ENCODE measurements at places on chromosomes 12 and 14.

DNA sequence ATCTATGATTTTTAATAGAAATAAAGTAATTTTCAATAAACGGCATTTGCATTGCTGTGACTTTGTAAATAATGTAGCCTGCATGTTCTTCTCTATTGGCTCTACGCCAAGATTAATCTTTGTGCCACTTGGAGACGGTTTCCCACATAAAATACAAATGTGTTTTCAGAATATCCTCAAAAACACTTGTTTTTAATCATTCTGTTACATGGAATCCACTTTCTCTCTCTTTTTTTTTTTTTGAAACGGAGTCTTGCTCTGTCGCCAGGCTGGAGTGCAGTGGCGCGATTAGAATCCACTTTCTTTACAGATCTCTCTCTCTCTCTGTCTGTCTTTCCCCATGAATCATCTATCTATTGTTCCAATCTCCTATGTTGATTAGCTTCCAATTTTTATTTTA, 22.8 kb upstream of the SSPN start:
- no peak for DNase-seq

DNA sequence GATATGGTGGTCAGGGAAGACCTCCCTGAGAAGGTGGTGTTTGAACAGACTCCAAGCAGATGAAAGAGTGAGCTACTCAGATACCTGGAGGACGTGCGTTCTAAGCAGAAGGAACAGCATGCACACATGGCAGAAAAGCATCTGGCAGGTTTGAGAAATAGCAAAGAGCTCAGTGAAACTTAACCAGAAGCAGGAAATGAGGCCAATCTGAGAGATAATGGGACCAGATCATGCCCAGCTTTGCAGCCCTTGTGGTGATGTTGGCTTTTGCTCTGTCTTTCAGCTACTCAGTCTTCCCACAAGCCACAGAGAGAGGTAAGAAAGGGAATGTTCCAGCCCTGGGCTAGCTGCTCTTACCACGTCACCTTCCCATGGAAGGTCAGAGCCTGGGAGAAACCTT, 176.3 kb upstream of the GSC start:
- no peak for DNase-seq

DNA sequence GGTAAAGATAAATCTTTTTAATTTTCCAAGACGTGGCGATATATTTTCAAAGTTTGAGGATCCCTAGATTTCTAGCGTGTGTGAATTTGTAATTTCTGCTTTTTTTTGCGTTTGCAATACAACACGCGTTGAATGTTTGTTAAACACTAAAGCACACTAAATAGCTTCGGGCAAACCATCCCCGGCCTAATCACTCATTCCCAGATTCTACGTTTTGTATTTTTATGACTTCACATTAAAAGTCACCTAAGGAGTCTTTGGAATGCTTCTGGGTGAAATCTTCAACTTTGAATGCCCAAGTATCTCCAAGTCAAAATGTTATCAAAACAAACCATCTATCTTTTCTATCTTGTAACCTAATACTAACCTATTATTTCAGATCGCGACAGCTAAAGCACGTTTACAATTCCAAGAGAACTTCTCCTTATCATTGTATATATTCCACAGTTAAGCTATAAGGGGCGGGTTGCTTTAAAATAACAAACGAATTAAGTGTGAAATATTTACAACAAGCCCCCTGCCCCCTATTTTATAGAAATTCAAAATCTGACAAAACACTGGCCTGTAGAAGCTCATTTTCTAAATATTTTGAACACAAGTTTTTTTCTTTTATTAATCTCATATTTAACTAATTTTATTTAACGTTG, 1.1 kb downstream of the ALX1 start:
- no peak for DNase-seq

- DNase-seq = no peak
These were observed 151.5 kb downstream of the PRKCH start for GRCh38 chr14:61472801-61473376.

DNA sequence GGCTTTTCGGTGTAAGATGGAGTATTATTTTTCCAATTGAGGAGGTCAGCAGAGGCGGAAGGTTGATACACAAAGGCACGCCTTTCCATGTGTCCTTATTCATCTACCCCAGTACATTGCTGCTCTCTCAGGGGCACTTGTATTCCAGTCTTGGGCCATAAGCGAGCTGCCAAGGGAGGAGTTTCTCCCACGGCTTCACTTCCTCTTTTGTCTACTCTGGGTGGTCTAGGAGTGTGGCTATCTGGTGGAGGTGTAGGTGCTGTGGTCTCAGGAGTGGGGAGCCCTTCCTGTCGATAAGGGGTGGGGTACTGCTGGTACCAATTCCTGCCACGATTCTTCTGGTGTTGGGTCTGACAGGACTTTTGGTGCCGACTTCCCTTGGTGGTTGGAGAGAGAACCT, 73.4 kb downstream of the GAS2L3 start:
- no peak for DNase-seq

- DNase-seq = no peak
These were observed 335.5 kb downstream of the ALG10 start for GRCh38 chr12:34357791-34358190.

DNA sequence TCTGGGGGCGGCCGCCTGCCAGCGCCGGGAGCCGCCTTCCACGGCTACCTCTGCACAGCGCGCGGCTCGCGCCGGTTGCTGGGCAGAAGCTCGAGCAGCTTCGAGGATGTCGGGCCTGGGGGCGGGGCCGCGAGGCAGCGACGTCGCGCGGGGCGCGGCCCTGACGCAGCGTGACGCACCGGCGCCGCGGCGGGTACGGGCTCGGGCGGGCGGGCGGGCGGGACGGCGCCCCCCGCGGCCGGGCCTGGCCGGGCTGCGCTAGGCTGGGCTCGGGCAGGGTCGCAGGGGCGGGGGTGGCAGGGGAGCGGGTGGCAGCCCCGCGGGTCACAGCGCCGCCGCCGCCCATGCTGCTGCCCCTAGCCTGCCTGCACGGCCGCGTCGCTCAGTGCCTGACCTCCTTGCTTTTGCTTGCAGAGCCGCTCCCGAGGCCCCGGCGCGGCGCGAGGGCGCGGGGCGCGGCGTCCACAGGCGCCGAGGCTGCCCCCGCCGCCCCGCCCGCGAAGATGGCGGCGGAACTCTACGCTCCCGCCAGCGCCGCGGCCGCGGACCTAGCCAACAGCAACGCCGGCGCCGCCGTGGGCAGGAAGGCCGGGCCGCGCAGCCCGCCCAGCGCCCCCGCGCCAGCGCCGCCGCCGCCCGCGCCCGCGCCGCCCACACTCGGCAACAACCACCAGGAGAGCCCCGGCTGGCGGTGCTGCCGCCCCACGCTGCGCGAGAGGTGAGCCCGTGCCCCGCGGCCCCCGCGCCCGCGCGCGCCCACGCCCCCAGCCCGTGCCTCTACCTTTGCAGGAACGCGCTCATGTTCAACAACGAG, at the start of gene BTBD6:
Gene BTBD6, plus strand, starts transcription at position 166 of the 814 bp plus-strand sequence. Its CDS starts 179 bp downstream, at position 345.
- DNase-seq = peak; percentile 92

DNA sequence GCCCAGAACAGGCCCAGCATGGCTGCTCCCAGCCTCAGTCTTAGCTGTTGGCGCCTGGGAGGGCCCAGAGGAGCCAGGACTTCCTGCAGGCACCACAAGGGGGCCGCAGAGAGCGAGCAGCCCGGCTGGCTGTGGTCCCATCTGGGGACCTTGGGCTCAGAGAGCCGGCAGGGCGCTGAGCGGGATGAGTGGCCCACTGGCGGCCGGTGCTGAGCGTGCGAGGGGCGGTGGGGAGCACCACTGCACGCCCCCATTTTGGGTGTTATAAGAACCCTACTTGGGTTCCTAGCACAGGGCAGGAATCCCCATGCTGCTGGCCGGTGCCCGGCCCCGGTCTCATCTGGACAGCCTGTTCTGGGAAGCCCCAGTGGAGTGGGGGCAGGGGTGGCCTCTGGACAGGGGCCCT, 25.9 kb upstream of the CRIP2 start:
- DNase-seq = peak; percentile 76

DNA sequence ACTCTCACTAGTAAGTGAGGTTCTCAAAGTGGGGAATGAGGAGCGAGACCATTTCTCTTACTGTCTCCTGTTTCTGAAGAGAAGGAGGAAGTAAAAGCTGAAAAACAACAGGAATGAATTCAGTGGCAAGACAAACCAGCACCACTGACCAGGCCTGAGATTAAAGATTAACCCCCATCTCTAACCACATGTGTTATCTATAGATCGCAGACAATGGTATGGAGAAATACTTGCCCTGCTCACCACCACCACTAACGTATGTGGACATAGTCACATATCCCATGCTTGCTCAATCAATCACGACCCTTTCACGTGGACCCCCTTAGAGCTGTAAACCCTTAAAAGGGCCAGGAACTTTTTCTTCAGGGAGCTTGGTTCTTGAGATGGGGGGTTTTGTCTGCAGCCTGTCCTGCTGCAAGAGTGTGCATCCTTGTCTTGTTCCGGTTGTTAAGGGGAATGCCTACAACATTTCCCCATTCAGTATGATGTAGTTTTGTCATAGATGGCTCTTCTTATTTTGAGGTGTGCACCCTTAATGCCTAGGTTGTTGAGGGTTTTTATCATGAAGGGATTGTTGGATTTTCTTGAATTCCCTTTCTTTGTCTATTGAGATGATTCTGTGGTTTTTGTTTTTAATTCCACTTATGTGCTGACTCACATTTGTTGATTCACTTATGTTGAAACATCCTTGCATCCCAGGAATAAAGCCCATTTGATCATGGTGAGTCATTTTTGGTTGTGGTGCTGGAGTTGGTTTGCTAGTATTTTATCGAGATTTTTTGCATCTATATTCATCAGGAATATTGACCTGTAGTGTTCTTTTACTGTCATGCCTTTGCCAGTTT, 698.8 kb upstream of the LMO3 start:
- DNase-seq = no peak

GRCh38 chr14:95197551-95197950, 40.2 kb upstream of the DICER1 start:
- DNase-seq = peak; percentile 75

GRCh38 chr14:51784466-51784865, 75.9 kb upstream of the GNG2 start:
- DNase-seq = no peak

DNA sequence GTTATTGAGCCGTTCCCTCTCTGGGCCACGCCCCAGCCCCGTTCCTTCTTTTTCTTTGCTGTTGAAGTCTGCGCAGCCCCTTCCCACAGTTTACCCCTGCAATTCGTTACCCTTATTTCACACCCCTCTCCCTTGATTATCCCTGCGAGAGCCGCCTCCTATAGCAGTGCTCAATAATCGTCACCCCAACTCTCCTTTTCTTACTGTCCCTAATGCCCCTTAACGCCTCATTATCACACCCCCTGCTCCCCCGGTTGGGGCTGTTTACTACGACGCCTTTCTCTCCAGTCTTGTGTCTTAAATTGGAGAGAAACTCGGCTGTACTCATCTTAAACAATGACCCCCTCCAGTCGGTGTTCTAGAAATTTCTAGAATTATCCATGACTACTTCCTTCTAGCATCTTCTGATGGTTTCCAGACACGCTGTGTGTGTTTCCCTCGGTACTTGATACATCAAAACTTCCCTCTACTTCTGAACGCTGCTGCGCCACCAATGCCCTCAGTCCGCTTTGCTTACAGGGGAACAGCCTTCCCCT, 713 bp upstream of the FBXL14 start:
- DNase-seq = no peak

DNA sequence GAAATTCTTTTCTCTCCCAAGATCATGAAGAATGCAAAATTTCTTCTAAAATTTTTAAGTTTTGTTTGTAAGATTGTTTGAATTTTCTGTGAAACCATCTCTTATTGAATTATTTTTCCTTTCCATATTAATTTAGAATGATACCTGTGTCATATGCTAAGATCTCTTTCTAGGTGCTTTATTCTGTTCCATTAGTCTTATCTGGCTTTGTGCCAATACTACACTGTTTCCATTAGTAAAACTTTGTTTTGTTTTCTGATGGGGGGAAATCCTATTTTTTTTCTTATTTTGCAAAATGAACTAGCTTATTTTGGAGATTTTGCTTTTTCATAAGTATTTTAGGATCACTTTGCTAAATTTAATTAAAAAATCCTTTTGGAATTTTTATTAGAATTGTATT, 193.9 kb downstream of the FUT8 start:
- no peak for DNase-seq

GRCh38 chr12:2949411-2949810, 9.8 kb upstream of the TEAD4 start:
- no peak for DNase-seq

GRCh38 chr14:90760591-90761316, 55.5 kb downstream of the TTC7B start:
- peak; percentile 25 for DNase-seq

- DNase-seq = no peak
These were observed 86.7 kb downstream of the CHGA start for GRCh38 chr14:93009471-93010129.

DNA sequence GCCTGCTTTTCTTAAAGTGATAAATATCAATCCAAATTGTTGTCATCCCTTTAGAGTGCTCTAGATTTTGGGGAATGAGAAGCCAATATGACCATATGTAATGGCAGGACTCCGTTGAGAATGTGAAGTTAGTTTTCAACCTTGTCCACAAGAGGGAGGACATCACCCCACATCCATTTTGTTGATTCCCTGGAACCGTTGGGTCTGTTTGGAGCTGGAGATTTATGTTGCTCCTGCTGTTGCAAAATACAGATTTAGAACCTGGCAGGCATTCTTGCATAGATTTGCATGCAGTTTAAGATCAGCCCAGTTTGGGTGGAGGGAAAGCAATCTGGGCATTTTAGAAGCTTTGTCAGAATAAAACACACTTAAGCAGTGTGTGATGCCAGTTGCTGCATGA, 620.1 kb downstream of the NRXN3 start:
- DNase-seq = no peak

GRCh38 chr12:110741341-110742095, 1.2 kb downstream of the PPP1CC start:
- no peak for DNase-seq

GRCh38 chr14:60721326-60722106, 2.6 kb downstream of the SIX4 start:
- peak; percentile 76 for DNase-seq

GRCh38 chr14:35223927-35224326, 68.3 kb upstream of the PSMA6 start:
- DNase-seq = no peak

- DNase-seq = no peak
These were observed 46.8 kb downstream of the IQSEC3 start for GRCh38 chr12:113347-113746.

- no peak for DNase-seq
These were observed 177.5 kb upstream of the TMTC1 start for GRCh38 chr12:29961231-29961630.

GRCh38 chr12:89208661-89209096, 143.6 kb downstream of the DUSP6 start:
- DNase-seq = no peak

- DNase-seq = no peak
These were observed 311.9 kb downstream of the DAD1 start for GRCh38 chr14:22276913-22277816.

- DNase-seq = no peak
These were observed 27.8 kb downstream of the HSPB8 start for GRCh38 chr12:119206348-119207062.

- no peak for DNase-seq
These were observed 686.7 kb upstream of the TBX3 start for GRCh38 chr12:115370650-115371049.

DNA sequence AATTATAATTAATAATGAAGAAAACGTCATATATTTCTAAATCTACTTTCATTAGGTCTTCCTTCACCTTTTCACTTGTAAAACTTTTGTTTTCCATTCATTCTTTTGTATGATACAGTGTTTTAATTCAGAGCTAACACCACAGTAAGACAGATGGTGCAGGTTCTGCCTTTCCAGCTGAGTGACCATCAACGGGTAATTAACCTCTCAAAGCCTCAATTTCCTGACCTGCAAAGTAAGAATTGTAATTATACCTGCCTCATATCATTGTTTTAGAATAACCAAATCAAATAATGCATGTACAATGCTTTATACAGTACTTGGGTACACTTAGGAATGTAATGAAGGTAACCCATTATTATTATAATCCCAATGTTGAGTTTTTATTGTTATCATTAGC, 157.6 kb downstream of the FOXA1 start:
- DNase-seq = no peak
